NCI-H446 treated with DMSO at 0.1 percent for 48 hours (cell line): ENCODE measurements at places on chromosomes 16 and 17.

- DNase-seq, result no peak
Measured at GRCh38 chr16:125011-125410, 13.5 kb downstream of the NPRL3 start.

DNA sequence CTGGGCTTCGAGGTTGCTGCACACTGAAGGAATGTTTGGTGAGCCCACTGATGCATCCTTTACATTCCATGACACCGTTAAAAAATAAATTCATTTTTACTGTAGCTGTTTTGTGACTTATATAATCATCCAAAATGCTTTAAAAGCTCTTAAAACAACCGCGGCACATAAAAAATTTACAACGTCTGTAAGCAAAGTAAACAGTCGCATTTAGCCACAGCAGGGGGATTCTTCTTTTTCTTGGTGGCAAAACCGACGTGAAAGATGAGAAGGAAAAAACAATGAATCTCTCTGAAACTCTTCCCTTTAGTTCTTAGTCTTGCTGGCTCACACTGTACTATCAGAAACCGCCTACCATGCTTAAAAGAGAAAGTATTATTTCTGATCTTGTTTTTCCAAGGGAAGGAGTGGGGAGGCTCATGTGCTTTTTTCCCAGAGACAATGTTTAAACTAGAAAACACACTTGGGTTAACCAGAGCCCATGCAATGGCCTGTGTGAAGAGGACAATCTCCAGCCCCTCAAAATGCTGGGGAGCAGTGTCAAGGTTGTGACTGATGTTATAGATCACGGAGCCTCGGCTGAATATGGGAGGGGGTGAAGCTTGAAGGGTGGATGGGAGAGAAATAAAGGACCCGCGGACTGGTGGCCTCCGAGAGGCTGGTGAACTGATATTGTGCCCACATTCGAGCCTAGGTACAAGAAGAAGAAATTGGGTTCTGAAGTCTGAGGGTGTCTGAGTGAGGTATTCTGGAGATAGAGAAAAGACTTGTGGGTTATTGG lies 91.1 kb downstream of the IRF8 start:
- no peak for DNase-seq

GRCh38 chr16:9072806-9073341 lies 18.6 kb upstream of the HAPSTR1 start:
- DNase-seq, result no peak

- DNase-seq, result no peak
Measured at GRCh38 chr17:7992924-7993323, 9.5 kb upstream of the GUCY2D start.

DNA sequence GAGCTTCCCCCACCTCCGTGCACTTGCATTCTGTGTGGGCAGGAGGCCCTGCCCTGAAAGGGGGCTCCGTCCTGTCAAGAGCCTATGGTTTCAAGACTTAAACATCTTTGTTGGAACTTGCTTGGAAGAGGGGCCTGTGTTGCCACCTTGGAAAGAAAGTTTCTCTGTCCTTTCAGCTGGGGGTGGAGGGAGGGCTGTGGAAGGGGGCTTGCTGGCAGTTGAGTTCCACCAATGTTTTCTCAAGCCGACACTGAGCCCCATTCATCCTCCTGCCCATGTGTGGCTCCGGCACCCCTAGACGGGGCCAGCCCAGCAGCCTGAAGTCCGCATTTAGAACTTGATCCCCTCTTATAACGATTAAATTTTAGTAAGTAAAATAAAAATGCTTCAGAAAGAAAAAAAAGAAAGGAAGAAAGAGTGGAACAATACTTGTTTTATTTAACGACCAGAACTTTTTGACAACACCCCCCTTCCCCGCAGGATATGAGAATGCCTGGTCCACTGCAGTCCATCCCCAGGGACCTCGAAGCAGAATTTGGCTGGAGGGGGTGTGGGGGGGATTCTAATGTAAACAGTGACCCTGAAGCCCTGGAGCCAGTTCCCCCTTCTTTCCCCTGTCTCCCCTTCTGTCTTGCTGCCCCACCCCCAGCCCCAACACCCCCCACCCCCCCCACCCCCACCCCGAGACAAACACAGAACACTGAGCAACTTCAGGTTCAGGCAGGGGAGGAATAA lies 26.9 kb upstream of the CLEC18A start:
- no peak for DNase-seq

DNA sequence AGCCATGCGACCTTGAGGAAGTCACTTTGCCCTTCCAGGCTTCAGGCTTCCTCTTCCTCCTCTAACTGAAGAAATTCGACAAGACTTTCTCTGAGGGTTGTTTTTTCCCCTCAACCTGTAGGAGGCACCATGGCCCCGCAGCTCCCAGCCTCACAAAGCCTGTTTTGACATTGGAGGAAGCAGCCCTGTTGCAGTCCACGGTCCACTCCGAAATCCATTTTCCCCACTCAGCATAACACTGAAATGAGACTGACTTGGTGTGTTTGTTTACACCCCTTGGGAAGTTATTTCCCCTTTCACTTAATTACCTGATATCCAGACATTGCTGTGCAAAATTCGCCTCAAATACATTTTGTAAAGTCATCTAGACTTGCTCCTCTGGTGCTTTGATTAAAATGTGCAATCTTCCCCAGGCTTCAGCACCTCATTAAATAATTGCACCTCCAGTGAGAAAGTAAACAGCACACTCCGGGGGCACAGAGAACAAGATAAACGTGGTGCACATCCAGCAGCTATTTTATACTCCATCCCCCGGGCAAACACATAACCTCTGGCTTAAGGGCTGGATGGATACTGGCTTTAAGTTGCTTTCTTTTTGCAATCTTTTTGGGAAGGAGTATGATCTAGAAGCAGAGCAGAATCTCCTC lies 41.4 kb upstream of the PIRT start:
- DNase-seq, result no peak

DNA sequence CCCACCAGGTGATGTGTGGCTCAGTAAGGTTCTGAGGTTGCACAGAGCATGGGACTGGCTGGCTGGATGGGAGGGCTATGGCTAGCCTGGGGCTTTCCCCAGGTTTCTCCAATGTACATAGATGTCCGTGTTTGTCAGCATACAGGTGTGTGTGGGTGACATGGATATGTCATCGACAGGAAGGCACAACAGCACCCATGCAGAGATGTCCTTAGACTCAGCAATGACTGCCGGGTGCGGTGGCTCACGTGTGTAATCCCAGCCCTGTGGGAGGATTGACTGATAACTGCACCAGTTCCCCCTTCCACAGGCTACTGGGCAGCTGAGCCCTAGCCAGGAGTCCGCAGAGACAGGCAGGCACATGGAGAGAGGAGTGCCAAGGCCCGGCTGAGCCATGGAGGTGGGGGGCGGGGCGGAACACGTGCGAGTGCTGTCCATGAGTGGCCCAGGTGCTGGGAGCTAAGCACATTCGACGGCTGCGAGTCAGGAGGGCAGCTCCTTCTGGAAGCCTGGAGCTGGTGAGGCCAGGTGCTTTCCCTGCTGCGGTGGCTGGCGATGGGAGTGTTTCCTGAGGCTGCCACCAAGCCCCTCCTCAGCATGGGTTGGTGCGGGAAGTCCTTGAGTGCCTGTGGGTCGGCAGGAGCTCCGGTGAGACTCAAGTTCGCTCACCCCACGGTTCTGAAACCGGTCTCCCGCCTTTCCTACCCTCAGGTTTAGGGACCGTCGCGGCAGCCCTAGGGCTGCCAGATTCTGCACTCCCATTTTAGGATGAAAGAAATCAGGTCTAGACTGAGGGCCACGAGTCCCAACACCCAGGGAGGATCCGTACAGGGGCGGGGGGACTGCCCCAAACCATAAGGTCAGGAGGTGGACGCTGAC lies 858 bp upstream of the ASPSCR1 start:
- no peak for DNase-seq

DNA sequence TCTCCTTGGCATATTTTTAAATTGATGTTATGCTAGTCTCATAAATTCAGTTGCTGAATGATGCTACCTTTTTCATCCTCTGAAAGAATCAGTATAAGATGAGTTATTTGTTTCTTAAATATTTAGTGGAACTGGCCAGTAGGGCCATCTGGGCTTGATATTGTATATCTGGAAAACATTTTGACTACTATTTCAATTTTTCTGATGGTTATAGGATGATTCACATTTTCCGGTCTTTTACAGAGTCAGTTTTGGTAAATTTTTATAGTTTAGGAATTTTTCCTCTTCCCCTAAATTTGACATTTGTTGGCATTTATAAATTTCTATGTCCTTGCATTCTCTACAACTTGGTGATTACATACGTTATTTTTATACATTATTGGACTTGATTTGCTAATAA lies 296.3 kb upstream of the AXIN2 start:
- DNase-seq, result no peak

DNA sequence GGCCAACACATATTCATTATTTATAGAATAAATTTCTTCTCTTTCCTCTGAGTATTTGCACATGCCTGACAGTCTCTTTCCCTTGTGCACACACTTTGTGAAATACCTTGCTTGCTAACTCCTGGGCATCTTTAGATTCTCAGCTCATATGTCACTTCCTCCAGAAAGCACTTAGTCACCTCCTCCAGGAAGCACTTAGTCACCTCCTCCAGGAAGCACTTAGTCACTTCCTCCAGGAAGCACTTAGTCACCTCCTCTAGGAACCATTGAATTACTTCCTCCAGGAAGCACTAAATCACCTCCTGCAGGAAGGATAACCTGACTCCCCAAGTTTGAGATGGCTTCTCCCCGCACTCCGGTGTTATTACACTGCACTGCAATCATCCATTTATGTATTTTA lies 462.5 kb upstream of the EEF2KMT start:
- DNase-seq, result no peak

DNA sequence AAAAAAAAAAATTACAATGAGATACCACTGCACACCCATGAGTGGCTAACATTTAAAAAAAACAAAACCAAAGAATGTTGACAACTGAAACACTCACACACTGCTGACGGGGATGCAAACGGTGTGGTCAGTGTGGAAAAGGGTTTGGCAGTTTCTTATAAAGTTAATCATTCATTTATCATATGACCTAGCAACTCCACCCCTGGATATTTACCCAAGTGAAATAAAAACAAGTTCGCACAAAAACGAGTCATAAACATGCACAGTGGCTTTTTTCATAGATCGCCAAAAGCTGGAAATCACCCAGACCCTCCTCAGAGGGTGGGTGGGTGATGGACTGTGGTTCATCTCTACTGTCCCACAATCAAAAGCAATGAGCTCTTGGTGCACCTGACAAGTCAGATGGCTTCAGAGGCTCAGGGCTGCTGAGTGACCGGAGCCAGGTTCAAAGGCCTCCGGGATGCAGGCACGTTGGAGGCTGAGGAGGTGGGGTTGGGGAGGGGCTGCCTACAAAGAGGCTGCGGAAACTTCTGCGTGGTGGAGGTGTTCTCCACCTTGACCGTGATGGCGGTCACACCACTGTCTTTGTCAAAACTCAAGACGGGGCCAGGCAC lies 14.2 kb downstream of the RAB40B start:
- no peak for DNase-seq

DNA sequence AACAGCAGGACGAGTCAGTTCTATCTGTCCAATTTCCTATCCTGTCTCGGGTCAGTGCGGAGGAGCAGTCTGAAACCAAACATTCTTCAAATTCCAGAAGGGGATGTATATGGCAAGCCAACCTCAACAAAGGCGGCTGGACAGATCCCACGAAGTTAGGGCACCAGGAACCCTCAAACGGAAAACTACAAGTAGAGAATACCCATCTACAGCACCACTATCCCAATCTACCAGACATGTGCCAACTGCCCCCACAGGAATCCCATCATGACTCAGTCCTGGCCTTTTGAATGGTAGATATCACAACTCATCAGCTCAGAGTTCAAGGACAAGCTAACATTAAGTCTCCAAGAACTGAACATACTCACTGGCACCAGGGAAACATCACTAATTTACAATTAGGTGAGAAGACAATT lies 2.3 kb downstream of the NAT9 start:
- no peak for DNase-seq

GRCh38 chr16:60605176-60605575 lies 1431.1 kb downstream of the CDH8 start:
- DNase-seq, result no peak

DNA sequence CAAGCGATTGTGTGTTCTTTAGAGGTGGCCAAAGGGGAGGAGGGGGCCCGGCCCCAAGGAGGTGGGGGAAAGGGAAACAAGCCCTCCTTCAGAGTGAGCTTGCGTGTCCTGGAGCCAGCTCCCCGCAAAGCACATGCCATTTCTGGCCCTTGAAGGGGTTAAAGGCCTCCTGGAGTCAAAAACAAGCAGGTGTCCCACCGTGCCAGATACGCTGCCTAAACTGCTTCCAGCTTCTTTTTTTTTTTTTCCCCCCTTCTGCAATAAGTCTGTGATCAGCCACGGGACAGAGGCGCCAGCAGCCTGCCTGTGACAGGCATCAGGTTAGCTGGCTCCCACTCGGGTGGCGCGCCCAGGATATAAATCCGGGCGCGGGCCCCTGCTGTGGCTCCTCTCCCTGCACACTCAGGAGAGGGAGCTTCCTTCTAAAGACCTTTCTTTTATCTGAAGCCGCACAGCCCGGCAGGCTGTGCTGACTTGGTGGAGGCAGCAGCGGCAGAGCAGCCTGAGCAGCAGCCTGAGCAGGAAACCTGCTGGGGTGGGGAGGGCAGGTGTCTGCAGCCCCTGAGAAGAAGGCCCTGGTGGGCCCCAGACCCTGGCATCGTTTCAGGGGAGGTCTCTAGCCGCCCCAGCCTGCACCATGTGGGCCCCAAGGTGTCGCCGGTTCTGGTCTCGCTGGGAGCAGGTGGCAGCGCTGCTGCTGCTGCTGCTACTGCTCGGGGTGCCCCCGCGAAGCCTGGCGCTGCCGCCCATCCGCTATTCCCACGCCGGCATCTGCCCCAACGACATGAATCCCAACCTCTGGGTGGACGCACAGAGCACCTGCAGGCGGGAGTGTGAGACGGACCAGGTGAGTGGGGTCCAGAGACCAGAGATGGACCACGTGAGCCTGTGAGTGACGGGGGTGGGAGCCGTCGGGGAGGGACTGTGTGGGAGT lies at the start of gene WFIKKN2:
Gene WFIKKN2, plus strand, starts transcription at position 286 of the 934 bp plus-strand sequence. Its CDS starts 352 bp downstream, at position 638.
- no peak for DNase-seq

GRCh38 chr16:53785044-53785443 lies 81.1 kb downstream of the FTO start:
- DNase-seq, result peak; percentile 76

DNA sequence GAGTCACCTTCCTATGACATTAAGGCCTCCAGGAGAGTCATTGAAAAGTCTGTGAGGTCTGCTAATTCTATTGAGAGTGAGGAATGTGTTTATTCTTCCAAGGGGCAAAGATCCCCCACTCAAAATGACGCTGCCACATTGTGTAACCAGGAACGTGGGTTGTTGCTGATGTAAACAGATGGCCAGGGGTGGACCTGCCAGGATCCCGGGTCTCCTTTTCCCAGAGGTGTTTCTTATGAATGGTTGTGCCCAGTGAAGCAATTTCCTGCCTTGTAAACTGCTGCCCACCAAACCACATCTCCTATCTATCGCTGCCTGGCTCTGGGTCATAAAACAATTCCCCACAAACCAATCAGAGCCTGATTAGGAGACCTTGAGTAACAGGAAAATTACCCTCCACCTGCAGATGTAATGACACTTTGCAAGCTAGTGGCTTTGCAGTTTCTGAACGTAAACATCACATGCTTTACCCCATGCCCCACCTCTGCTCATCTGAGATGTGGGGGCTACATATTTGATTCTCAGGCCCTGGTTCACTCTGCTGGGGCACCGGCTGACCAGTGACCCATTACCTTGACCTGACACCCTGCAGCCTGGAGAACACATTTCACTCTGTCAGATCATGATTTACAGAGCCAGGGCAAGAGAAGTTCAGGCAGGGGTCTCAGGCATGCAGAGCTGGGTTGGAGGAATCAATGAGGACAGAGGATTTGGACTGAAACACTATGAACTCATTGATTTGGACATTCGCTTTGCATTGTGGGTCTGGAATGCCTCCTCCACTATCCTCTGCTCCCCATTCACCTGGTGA lies 33.1 kb upstream of the DDX52 start:
- no peak for DNase-seq

GRCh38 chr16:2039274-2040031 lies 8.2 kb downstream of the NTHL1 start:
- no peak for DNase-seq

GRCh38 chr17:4162775-4163466 lies 19.9 kb downstream of the CYB5D2 start:
- DNase-seq, result no peak
